ENCODE measurements at places on chromosomes 4 and X.

- no peak for DNase-seq
Observed at GRCh38 chr4:121669163-121669550, 27.6 kb downstream of the ANXA5 start.

- DNase-seq, result no peak
Observed at GRCh38 chr4:103324811-103325210, 126.7 kb upstream of the CENPE start.

GRCh38 chr4:3516836-3517730 lies 15.1 kb downstream of the LRPAP1 start:
- DNase-seq, result no peak

- no peak for DNase-seq
Observed at GRCh38 chr4:47659342-47659741, 174.3 kb downstream of the ATP10D start.

DNA sequence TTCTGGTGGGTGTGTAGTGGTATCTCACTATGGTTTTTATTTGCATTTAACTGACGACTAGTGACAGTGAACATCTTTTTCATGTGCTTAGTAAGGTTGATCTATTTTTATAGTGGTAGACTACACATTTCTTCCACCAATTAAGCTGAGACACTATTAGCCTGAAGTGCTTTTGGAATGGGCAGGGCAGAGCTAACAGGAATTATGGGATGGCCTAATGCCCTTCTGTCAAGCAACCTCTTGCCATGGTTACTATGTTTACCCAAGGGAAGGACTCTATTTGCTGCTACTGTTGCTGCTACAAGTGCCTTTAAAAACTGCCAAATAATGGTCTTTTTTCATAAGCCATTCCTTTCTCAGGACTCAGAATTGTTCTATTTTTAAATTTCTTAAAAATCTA lies 676.7 kb upstream of the ACTRT1 start:
- no peak for DNase-seq

- no peak for DNase-seq
Observed at GRCh38 chrX:135697601-135698000, 15.8 kb upstream of the CT45A1 start.

DNA sequence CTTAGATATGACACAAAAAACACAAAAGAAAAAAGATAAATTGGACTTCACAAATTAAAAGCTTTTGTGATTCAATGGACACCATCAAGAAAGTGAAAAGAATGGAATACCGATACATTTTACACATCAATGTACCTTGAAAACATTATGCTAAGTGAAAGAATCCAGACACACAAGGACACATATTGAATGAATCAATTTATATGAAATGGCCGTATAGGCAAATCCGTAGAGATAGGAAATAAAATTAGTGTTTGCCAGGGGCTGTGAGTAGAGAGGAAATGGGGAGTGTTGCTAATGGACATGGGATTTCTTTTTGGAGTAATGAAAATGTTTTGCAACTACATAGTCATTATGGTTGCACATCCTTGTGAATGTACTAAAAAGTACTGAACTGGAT lies 3.1 kb downstream of the PGAM4 start:
- no peak for DNase-seq

- no peak for DNase-seq
Observed at GRCh38 chrX:10922159-10922558, 189.0 kb upstream of the HCCS start.

- no peak for DNase-seq
Observed at GRCh38 chr4:37530451-37530850, 155.7 kb downstream of the RELL1 start.

DNA sequence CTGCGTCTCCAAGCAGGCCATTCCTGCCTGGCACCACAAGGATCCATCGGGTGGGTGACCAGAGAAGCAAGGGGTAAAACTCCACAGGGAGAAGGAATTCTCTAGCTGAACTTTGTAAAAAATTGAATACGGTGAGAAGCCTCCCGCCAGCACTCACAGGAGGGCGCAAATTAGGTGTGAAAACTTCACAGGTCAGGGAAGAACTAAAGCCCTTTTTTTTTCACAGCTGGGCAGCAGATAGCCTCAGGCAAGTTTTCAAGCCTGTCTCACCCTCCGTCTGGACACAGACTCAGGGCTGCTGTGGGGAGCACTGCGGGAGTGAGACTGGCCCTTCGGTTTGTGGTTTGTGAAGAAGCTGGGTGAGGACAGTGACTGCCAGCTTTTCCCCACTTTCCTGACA lies 224.1 kb upstream of the FGF16 start:
- DNase-seq, result no peak

DNA sequence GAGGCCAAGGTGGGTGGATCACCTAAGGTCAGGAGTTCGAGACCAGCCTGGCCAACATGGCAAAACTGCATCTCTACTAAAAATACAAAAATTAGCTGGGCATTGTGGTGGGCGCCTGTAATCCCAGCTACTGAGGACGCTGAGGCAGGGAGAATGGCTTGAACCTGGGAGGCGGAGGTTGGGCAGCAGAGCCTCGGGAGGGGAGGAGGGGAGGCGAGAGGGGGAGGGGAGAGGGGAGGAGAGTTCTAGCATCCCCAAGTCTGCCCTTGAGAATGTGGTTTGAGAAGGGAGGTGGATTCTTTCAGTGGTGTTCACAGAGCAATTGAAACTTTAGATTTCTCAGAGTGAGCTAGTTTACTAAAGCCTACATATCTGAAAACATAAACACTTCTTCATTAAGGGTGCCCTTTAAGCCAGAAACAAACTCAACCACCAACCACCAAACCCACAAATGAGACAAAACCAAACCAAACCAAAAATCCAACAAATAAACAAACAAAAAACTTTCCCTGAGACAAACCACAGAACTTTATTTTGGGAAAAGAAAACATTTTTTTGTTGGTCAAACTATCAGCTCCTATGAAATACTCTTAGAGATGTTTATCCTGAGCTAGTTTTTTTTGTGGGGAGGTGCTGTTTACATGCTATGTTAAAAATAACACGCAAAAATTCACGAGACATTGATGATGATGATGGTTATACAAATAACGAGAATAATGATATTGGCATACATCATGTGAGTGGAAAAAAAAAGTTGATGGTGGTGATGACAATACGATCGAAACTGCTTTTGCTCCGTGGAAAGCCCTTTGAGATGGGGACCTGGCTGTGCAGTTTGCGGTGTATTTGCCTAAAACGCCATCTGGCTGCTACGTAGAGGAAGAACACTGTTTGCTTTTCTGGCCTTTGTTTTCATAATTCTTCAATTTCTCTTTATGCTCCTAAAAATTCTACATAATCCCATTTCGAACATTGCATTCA lies 98.2 kb upstream of the PRKX start:
- peak; percentile 8 for DNase-seq

GRCh38 chr4:48254381-48255071 lies 15.1 kb downstream of the TEC start:
- no peak for DNase-seq

DNA sequence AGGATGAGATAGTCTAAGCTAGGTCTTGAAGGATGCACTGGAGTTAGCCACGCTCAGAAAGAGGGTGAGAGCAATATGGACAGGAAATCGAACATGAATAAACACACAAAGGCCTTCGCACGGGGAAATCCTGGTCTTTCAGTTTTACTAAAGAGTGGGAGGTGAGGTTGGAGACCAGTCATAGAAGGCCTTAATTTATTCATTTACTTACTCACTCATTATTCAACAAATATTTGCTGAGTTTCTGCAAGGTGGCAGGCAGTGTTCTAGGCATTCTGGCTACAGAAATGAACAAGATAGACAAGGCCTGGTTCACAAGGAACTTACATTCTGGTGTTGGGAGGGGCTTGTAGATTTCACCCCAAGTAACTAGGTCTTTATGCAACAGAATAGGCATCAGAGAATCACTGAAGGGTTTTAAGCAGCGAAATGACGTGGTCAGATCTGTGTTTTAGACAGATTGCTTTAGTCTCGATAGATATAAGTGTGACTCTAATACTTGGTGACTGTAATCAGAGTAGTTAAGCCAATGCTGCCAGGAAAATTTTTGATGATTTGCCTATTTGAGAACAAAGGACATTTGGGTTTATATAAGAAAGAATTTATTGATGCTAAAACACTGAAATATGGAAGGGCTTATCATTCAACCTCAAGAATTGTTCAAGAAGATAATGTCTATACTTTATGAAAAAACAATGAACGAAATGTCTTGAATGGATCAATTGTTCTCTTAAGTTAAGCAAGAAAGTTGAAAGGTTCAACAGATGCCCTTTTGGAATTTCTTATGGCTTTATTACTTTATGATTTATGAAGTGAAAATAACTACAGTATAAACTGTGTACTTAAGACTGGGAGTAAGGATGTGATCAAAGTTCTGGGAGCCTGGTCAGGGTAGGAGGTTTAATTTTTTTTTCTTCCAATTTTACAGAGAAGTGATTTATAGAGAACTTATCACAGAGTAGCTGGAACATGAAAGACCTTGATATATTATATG lies 184.4 kb upstream of the CASK start:
- no peak for DNase-seq

GRCh38 chrX:13164611-13165010 lies 120.2 kb upstream of the FAM9C start:
- no peak for DNase-seq

GRCh38 chr4:177287255-177287654 lies 22.4 kb upstream of the NEIL3 start:
- no peak for DNase-seq

DNA sequence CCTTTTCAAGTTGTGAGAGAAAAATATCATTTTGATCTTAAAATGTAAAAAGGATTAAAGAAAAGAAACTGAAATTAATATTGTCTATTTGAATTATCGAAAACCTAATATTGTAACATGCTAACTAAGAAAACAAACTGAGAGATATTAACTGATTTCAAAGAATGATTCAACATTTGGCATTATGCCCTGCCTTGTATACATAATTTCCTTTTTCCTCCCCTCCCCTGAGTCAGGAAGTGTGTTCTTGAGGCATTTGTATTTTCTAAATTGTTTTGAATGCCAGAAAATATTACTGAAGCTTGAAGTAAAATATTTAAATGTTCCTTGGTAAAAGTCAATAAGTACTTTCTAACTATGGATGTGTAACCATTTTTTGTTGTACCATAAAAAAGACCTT lies 49.4 kb downstream of the RPS6KA3 start:
- no peak for DNase-seq

DNA sequence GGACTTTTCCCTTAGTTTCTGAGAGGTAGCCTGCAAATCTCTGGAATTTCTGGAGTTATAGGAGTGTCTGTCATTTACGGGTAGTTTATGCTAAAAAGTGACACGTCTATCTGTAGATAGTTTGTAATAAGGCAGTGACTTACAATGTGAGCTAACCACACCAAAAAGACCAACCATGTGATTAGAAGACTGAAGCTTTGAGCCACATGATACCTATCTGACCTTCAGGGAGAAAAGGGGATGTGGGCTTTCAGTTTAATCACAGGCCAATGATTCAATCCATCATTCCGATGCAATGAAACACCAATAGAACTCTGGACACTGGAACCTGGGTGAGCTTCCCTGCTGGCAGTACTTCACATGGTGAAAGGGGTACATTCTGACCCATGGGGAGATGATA lies 254.6 kb upstream of the GK2 start:
- DNase-seq, result no peak

- no peak for DNase-seq
Observed at GRCh38 chr4:69910016-69910782, 20.7 kb upstream of the CSN1S1 start.

- DNase-seq, result no peak
Observed at GRCh38 chr4:21242163-21242562, 541.9 kb downstream of the PACRGL start.

GRCh38 chr4:125979950-125980349 lies 665.2 kb downstream of the FAT4 start:
- DNase-seq, result no peak

DNA sequence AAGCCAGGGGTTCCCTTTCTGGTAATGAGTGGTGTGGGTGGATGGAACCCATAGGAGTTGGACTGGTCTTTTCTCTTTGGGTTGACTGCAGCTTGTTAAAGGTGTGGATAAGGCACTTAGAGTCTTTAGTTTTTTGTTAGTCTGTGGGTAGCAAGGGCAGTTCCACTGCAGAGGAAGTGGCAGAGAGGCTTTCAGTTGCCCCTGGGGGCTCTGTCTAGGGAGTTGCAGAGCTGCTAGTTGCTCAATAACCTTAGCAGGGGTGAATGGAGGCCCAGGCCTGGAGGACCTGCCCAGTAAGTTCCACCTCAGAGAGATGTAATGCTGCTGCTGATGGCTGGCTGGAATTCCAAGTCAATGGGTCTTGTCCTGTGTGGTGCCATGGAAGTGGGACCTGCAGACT lies 282.6 kb upstream of the NDST4 start:
- no peak for DNase-seq

GRCh38 chr4:26839534-26839951 lies 21.1 kb upstream of the STIM2 start:
- no peak for DNase-seq

DNA sequence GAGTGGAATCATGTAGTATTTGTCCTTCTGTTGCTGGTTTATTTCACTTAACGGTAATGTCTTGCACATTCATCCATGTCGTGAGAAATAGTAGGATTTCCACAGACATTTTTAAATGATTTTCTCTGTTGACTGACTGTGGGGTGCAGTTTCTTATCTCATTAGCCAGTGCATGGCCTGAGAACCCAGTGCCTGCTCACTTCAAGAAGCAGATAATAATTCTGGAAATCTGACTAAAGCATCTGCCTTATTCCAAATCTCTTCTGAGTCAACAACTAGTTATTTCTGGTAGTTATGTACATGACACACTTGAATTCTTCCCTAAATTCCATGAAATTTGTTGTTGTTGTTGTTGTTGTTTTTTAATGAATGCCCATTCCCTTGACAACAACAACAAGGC lies 77.6 kb downstream of the NPFFR2 start:
- DNase-seq, result no peak

DNA sequence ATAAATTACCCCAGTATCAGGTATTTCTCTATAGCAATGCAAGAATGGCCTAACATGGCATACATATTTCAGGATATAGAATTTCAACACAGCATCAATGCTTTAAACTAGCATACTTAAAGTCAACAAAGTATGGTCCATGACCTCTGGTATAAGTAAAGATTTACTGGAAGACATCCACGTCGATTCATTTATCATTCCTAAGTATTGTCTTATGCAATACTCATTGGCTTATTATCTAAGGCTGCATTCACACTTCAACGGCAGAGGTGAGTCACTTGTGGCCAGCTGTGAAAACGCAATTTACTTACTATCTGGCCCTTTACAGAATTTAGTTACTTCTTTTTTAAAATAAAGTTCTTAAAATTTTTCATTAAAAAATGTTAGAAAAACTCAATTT lies 42.6 kb downstream of the ADGRA3 start:
- DNase-seq, result no peak

DNA sequence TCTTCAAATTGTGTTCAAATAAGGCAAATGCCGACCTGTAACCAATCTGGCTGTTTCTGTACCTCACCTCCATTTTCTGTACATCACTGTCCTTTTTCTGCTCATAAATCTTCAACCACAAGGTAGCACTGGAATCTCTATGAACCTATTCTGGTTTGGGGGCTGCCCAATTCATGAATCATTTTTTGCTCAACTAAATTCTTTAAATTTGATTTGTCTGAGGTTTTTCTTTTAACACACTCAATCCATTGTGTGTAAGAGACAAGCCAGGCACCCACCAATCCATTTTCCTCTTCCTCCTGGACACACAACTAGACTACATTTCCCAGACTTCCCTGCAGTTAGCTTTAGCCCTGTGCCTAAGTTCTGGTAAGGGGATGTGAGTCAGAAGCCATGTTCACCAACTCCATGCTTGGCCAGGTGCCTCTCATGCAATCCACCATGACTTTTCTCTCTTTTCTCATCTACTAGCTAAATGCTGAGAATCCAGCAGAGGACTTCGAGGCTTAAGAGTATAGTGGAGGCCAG lies 193.2 kb upstream of the KLF3 start:
- DNase-seq, result no peak
